Stimulated activated CD8-positive, alpha-beta memory T cell treated with anti-CD3 and anti-CD28 coated beads, Interleukin-4, amount 100 ng/mL, for 4 hours (primary cell): ENCODE measurements at places on chromosomes 1 and 21.

- no peak for DNase-seq
Measured at GRCh38 chr1:68204977-68205630, 27.2 kb downstream of the WLS start.

DNA sequence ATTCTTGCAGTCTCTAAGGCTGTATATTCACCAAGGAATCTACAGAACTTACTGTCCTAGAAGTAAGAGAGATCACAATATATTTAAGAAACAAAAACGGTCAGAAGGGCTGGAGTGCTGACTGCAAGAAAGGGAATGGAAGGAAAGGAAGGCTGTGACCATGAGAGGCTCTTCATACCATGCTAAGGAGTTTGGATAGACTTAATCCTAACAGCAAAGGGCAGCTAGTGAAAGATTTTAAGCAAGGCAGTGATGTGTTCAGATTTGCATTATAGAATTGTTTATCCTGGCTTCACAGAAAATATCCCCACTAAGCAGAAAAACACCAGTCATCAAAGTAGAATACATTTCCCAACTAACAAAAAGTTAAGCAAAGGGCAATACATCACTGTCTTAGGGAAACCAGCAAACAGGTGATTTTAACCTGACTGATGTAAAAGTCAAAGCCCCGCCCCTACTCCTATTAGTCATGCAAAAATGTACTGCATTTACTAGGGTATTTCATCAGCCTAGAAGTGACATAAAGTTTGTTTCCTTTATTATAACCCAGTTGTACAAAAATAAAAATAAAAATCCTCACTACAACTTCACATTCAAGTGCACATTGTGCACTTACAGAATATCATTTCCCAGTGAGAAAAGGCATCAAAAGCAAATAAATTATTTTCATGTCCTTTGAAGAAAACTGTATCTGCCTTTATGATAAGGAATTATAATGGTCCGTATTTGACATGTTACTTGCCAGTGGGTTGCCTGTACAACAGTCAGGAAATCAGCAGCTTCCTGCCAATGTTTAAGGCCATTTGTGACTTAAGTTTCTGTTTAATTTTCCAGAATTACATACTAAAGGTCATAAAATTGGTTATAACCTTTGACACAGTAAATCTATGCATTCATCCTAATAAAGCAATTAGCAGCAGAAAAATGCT lies 17.2 kb downstream of the JAK1 start:
- DNase-seq: no peak

DNA sequence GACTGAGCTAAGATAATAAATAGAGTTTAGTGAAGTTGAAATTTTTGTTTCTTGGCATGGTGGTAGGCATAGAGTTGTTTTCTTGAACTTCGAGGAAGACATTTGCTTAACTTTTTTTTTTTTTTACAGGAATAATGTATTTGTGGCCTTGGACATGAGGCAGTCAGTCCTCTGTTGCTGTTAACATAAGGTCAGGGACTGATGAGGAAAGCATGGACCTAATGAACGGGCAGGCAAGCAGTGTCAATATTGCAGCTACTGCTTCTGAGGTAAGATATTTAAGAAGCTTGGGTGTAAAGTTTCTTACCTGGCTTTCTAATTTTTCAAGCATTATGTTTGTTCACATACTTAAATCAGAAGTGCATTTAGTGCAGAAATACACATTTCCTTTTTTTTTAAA lies 51.5 kb downstream of the RALGPS2 start:
- DNase-seq: no peak

GRCh38 chr1:234592240-234592639 lies 17.7 kb downstream of the IRF2BP2 start:
- DNase-seq: no peak

- DNase-seq: no peak
Measured at GRCh38 chr1:7333094-7333493, 438.0 kb upstream of the VAMP3 start.

DNA sequence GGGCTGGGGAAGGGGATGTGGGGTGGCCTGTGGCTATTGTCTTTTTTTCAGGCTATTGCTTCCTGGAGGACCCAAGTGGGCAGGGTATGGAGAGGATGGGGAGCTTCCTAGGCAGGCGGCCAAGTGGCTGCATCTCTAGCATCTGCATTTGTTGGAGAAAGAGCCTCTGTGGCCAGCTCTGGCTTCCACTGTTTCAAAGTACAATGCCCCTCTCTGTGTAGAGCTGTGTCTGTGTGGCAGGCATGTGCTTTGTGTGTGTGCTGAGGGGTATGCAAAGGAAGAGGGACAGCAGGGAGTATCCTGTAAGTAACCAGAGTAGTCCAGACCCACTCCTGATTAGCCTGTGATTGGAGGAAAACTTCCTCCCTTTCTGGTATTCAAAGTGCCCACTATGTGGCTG lies 40.6 kb downstream of the KCNA2 start:
- DNase-seq: no peak

DNA sequence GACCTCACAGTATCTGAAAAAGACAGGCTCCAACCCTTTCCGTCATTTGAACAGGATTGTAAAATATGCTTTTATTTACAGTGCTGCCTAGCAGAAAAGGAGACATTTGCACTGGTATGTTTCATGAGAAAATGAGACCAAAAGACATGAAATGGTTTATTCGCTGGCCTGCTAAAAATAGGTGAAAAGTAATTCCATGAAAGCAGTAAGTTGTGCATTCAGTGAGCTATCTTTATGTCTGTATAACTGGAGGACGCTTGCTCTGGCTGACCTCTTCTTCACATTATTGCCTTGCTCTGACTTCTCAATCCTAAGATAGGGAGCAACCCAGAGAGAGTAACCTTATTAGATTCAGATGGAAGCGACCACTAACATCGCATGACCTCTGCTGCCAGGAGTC lies 38.3 kb downstream of the ODF2L start:
- DNase-seq: no peak

GRCh38 chr1:967466-968343 lies 1.4 kb downstream of the PLEKHN1 start:
- no peak for DNase-seq
